ENCODE measurements at places on chromosomes 11 and 22. TPM values are rescaled to one million over a fixed set of nuclear protein-coding genes. Genes with fewer than 3 reads are reported as not detected.

DNA sequence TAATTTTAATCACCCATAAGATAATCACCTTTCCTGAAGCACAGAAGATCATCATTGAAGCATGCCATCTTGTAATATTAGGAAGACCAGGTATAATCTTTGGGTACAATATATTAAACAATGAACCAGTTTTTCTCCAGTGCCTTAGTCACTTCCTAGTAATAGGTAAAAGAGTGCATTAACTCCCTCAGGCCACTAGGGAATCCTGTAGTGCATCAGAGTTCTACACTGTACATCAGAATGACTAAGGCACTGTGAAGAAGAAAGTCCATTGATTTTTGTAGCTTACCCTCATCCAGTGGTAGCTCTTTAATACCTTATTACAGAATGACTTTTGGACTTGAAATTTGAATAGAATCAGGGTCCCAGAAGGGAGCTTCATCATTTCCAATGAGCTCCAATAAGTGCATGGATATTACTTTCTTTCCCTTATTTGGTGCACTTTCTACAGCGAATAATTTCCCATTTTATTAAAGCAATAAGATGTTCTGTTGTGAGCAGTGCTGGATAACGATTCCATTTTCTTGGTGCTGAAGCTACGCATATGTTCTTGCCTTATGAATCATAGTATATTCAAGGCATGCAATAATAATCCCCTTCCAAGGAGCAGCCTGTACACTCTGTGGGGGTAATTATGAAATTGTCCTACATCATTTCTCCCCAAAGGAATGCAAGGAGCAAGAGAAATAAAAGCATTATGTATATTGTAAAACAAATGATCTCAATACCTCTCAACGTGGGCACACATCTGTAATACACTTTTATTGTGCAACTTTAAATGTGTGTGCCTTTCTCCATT, 4.7 kb downstream of the C11orf87 start:
- no peaks in the 10 kb centered on the region for H3K36me3 ChIP-seq
- no peak overlapping the region for H3K4me3 ChIP-seq
- no peaks in the 10 kb centered on the region for H3K4me1 ChIP-seq
- no peak overlapping the region for H3K27ac ChIP-seq
- no peak for DNase-seq
- peaks cover 5% of the 10 kb centered on the region for H3K27me3 ChIP-seq

DNA sequence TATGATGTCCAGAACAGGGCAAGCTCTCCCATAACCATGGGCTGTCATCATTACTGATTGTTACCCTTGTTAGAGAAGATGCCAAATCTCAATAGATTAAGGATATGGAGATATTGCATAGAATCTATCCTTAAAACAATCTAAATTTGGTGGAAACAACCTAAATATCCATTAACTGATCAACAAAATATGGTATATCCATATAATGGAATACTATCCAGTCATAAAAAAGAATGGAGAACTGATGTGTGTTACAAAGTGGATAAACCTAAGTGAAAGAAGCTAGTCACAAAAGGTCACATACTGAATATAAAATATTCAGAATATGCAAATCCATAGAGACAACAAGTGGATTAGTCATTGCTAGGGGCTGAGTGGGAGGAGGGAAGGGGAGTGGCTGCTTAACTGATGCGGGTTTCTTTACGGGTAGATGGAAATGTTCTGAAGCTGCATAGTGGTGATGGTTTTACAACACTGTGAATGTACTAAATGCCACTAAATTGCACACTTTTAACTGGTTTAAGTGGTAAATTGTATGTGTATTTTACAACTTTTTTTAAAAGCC, 36.1 kb upstream of the SMCO4 start:
- H3K4me1 ChIP-seq, result no peaks in the 10 kb centered on the region
- DNase-seq, result no peak
- H3K27ac ChIP-seq, result no peak overlapping the region

The CALCA gene
- not detected for total RNA-seq

GRCh38 chr22:34293324-34293723, 373.0 kb upstream of the LARGE1 start:
- H3K4me1 ChIP-seq, result no peaks in the 10 kb centered on the region
- no peaks in the 10 kb centered on the region for H3K36me3 ChIP-seq
- no peak overlapping the region for H3K27ac ChIP-seq
- no peak overlapping the region for H3K4me3 ChIP-seq
- H3K27me3 ChIP-seq, result no peaks in the 10 kb centered on the region

GRCh38 chr11:46896719-46897406, 21.5 kb downstream of the LRP4 start:
- H3K4me3 ChIP-seq, result no peak overlapping the region
- H3K4me1 ChIP-seq, result no peaks in the 10 kb centered on the region
- H3K27me3 ChIP-seq, result no peaks in the 10 kb centered on the region
- H3K27ac ChIP-seq, result no peak overlapping the region

The CHEK1 gene
- total RNA-seq, result 5.6 TPM

The NRIP3 gene
- 0.80 TPM for total RNA-seq

GRCh38 chr11:69122326-69122629, 33.5 kb upstream of the SMIM38 start:
- H3K27me3 ChIP-seq, result no peaks in the 10 kb centered on the region
- H3K4me1 ChIP-seq, result peaks cover 16% of the 10 kb centered on the region
- no peak overlapping the region for H3K4me3 ChIP-seq
- H3K27ac ChIP-seq, result peak overlapping the region; percentile 51
- DNase-seq, result no peak

The SYTL2 gene
- total RNA-seq, result 103 TPM

DNA sequence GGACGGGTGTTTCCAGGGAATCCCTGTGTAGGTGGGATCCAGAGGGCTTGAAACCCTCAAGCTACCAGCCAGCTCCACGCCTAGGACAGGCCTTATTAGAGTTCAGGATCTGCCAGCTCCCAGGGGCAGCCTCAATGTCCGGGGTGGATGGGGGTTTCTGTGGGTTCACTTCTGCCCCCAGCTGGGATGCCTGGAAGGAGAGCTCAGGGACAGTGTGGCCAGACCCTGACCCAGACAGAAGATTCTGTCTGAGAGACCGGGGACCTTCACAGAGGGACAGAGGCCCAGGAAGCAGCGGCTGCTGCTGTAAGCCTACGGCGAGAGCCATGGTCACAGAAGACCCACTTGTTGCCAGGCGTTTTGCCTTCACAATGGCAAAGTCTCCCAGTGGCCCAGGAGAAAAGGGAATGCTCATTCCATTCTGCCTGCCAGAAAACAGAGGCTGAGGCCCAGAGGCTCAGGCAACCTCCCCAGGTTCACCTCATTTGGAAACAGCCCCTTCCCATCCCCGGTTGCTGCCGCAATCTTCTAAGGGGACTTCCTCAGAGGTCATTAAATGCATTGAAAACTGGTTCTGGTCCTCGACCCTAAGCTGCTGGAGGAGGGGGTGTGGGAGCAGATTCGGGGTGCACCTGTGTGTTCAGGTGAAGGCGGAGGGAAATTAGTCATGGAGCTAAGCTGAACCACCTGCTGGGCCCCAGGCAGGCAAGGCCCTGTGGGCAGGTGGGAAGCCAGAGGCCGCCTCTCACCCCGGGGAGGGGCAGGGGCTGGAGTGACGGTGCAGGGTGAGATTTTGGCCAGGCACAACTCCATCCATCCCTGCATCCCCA, 4.9 kb upstream of the KRTAP5-6 start:
- H3K36me3 ChIP-seq, result no peaks in the 10 kb centered on the region
- H3K4me1 ChIP-seq, result peaks cover 7% of the 10 kb centered on the region
- H3K27ac ChIP-seq, result no peak overlapping the region
- no peaks in the 10 kb centered on the region for H3K27me3 ChIP-seq
- DNase-seq, result no peak
- H3K4me3 ChIP-seq, result no peak overlapping the region

DNA sequence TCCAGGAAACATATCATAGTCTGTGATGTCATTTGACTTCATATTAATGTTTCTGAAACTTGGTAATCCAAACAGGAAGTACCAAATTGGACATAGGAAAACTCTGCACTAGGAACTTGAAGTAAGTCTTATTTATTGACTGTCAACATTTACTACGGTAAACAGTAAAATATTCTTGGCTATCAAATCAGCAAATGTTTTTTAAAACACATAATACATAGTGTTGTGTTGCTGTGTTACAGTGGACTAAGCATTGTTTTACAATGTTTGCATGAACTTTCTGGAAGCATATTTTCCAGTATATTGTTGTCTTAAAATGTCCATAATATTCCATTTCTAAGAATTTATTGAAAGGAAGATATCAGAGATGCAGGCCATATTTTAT, 2.8 kb upstream of the OR51E2 start:
- H3K27me3 ChIP-seq, result no peaks in the 10 kb centered on the region
- no peak overlapping the region for H3K27ac ChIP-seq
- H3K36me3 ChIP-seq, result no peaks in the 10 kb centered on the region

- no peaks in the 10 kb centered on the region for H3K36me3 ChIP-seq
- no peak overlapping the region for H3K4me3 ChIP-seq
- no peaks in the 10 kb centered on the region for H3K4me1 ChIP-seq
- no peak overlapping the region for H3K27ac ChIP-seq
These were observed 51.4 kb upstream of the NECTIN1 start for GRCh38 chr11:119780222-119780953.

The DEUP1 gene
- not detected for total RNA-seq

DNA sequence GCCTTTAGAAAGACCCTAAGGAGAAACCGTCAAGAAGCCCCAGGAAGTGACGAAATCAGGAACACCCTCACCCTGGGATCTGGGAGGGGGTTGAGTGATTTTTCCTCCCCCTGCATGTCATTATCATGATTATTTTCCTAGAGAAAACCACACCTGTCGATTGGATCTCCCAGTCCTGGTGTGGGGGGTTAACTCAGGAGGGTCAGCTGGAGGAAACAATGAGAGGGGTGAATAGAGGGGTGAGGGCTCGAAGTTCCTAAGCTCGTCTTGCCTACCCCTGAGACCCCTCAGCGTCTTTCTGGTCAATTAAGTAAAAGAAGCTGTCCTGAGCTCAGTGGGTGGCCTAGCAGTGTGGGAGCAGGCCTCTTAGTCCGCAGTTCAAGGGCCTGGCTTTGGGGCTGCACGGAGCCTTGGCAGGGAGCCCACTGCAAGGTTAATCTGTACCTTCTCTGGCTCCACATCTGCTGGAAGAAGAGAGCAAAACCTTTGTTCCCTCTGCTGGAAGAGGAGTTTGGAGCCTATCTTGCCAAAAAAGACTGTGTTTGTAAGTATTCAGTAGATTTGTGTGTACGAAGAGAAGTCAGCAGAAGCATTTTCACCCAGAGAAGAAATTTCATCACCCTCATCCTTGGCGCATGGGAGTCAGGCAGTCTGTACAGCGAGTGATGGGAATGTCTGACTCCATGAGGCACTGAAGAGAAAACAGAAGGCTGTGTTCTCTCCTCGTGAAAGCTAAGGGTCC, 34.2 kb upstream of the FTH1 start:
- peak overlapping the region; percentile 77 for H3K27ac ChIP-seq
- peaks cover 25% of the 10 kb centered on the region for H3K4me1 ChIP-seq
- no peak overlapping the region for H3K4me3 ChIP-seq

The KIRREL3 gene
- 0.83 TPM for total RNA-seq

- H3K27ac ChIP-seq, result no peak overlapping the region
- no peaks in the 10 kb centered on the region for H3K36me3 ChIP-seq
- no peak for DNase-seq
- H3K4me3 ChIP-seq, result no peak overlapping the region
These were observed 41.7 kb downstream of the FAM227A start for GRCh38 chr22:38614332-38615063.
